Testis (tissue), 5 donors: ENCODE measurements at places on chromosomes 6 and 20.
A peak's percentile ranks its signal among the peaks of the same experiment; 100 is the strongest.

GRCh38 chr6:134903448-134903847, 46.5 kb downstream of the ALDH8A1 start:
- DNase-seq: no peak

- peak; percentile 35 for DNase-seq
Observed at GRCh38 chr6:133645966-133646740, 242.8 kb upstream of the TCF21 start.

DNA sequence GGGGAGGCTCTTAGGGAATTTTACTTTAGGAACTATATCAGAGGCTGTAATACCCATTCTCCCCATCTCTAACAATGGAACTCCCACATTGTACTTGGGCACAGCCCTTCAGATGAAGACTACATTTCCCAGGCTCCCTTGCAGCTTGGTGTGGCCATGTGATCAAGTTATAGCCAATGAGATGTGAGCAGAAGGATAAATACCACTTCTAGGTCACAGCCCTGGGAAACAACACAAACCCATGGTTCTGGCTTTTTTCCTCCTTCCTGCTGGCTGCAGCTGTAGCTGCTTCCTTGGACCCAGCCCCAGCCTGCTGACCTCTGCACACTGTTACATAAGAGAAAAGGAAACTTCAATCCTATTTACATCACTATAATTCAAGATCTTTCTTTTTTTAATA, 445.9 kb upstream of the JARID2 start:
- peak; percentile 81 for DNase-seq

DNA sequence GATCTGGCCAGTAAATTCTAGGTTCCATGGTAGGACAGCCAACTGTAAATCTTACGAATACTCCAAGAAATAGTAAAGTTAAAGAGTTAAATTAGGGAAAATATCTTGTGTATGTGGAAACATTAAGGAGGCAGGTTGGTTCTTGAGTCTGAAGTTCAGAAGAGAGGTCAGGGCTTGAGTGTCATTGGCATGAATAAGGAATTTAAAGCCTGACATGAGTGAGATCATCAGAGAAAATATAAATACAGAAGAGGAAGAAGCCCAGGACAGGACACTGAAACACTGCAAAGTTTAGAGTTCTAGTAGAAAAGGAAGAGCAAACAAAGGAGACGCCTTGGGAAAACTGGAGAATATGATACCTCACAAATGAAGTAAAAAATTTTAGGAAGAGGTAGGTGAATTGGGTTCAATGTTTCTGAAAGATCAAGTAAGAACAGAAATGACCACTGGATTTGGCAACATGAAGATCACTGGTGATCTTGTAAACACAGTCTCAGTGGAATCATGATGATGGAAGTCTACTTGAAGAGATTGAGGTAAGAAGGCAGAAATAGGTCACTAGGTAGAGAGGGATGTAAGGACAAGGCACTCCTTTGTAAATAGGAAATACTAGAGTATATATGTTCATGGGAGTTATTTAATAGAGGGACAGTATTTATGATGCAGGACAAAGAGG, 41.6 kb upstream of the SYNCRIP start:
- no peak for DNase-seq

DNA sequence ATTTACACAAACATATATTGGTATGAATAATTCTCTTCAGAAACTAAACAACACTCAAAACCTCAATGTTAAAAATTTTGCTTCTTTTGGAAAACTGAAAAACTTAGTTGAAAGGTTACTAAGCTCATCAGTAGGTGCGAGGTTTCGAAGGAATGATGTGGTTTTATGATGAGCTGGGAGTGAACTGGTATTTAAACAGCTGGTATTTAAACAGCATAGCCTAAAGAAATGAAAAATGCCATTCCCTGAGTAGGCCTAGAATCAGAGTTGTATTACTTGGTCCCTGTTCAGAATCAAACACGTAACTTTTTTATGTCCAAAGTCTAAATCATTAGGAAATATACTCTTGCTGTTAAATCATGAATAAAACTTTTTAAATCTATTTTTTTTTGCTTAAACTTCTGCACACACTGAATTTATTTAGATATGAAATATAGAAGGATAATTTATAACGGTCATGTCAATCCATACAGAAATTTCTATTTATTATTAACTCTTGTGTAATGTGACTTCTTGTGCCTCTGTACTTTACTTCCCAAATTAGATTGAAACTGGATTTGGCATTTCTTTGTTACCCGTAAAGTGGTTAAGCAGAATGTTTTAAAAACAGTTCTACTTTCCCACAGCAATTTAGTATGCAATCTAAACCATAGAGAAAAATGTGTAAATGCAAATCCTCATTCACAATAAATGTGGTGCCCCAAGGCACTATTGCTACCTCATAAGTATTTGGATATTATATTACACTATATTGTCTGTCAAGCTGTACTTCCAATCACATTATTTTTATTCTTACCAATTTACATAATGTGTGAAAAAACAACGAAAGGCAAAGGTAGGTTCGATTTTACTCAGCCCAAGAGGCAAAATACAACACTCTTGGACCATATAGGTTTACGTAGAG, 124.1 kb downstream of the HS3ST5 start:
- no peak for DNase-seq

- DNase-seq: no peak
Observed at GRCh38 chr6:89768324-89768723, 51.3 kb downstream of the MDN1 start.

GRCh38 chr6:41051873-41052272, 1.1 kb upstream of the APOBEC2 start:
- no peak for DNase-seq

- no peak for DNase-seq
Observed at GRCh38 chr6:163288066-163288465, 126.5 kb upstream of the QKI start.

GRCh38 chr6:64591676-64592036, 956.1 kb downstream of the PHF3 start:
- no peak for DNase-seq

DNA sequence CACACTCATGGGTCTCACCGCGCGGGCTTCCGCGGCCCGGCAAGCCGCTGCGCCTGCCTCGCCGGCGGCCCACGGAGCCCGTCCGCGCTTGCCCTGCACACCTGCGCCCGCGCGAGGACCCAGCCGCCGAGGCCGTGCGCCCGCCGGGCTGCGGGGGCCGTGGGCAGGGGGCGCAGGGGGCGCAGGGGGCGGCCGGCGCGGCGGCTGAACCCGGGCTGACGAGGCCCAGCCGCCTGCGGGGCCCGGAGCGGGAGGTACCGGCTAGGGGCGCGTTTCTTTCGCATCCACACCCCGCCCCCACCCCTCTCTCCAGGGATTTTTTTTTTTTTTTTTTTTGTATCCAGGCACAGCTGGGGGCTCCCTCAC, 43.8 kb upstream of the OSTM1 start:
- DNase-seq: no peak

DNA sequence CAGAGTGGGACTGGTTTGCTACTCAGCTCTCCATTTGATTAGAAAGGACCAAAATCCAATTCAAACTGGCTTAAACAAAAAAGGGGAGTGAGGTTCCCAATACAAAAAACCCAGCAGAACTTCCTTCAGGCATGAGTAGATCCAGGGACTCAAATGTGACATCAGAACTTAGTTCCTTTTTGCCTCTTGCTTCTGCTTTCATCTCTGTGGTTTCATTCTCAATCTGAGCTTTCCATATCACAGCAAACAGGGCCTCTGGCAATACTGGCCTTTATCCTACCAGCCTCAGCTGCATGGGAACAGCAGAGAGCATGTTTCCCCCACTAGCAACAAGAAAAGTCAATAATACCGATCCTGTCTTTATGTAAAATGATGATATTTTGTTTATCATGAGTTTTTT, 28.6 kb upstream of the PRELID3B start:
- no peak for DNase-seq

GRCh38 chr20:5822569-5822968, 72.4 kb downstream of the SHLD1 start:
- DNase-seq: no peak

DNA sequence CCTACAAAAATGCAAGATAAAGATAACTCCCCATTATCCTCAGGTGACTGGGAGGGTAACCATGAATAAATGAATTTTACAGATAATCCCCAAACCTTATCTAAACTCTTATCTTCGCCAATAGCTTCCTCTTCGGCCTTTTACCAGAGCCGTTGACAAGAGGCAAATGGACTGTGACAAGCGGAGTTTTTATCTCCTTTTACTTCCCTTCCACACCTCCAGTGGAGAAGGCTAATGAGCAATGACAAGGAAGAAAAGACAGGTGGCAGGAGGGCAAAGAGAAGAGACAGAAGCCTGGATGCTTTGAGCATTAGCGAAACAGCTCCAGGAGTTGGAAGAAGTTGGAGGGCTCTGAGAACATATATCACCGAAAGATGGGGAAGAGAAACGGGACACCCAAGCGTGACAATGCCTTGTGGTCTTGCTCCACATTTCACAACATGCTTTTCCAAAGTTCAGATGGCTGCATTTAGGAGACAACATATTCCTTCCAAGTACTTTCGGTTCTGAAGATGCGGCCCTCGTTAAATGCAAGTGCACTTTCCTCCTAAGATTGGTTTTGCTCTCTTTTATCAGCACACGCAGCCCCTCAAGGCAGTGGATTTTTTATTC, 69.2 kb downstream of the PRDM1 start:
- DNase-seq: no peak

DNA sequence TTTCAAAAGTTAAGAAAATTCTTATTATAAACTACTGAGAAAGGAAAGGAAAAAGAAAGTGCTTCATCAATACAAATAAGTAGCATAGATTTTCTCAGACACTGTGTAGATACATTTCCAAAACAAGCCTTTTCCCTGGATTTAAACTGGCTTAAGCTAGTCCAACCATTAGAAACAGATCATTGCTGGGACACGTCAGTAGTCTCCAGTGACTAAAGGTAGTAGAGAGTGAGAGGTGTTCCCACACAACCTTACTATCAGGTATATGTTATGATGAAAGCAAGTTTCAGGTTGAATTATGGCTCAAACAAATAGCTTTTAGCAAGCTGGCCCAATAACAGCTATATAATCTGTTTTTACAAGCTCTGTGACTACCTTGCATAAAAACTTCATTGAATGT, 47.3 kb upstream of the SLC2A12 start:
- no peak for DNase-seq

DNA sequence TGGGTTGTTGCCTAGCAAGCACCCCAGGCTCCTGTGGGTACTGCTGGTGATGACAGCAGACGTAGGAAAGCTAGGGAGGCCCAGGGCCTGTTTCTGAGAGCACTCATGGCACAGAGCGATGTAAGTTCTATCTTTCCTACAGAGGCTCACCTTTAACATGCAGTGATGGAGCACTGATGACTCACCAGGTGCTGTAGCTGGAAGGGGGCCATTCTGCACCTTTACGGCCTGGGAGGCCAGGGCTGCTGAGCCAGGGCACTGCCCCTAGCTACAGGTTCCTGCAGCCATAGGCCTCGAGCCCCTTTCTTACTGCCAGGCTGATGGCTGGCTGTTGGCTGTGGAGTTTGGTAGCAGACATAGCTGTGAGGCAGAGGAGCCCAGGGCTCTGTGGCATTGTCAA, 31.1 kb upstream of the GPR6 start:
- DNase-seq: no peak

DNA sequence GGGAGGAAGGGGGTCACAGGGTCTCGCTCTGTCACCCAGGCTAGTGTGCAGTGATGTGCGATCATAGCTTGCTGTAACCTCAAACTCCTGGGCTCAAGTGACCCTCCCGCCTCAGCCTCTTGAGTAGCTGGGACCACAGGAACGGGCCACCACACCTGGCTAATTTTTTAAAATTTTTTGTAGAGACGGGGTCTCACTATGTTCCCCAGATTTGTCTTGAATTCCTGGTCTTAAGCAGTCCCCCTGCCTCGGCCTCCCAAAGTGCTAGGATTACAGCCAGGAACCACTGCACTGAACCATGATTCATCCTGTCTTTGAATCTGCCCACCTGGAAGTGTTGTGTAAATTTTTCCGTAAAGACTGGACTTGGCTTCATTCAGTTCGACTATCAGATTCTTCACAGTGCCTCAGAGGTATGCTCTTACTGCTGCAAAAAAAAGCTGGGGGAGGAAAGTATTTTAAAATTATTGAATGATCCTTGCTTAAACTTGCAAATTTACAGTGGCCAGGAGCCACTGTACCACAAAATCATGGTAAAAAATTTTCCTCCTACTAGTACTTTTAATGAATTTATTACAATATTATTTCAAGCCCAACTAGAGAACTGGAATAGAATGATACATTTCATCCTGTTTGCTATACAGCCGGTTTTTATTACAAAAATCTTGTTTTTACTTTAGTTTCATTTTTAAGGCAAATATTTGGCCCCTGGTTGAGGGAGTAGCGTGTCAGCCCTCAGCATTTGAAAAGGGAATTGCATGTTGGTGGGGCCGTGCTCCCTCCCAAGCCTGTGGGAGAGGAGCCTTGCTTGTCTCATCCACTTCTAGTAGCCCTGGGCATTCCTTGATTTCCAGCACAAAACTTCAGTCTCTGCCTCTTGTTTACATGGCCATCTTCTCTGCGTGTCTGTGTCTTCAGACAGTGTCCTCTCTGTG, 202.5 kb upstream of the SGK1 start:
- DNase-seq: no peak

GRCh38 chr6:109979033-109979921, 1.2 kb downstream of the GPR6 start:
- no peak for DNase-seq

DNA sequence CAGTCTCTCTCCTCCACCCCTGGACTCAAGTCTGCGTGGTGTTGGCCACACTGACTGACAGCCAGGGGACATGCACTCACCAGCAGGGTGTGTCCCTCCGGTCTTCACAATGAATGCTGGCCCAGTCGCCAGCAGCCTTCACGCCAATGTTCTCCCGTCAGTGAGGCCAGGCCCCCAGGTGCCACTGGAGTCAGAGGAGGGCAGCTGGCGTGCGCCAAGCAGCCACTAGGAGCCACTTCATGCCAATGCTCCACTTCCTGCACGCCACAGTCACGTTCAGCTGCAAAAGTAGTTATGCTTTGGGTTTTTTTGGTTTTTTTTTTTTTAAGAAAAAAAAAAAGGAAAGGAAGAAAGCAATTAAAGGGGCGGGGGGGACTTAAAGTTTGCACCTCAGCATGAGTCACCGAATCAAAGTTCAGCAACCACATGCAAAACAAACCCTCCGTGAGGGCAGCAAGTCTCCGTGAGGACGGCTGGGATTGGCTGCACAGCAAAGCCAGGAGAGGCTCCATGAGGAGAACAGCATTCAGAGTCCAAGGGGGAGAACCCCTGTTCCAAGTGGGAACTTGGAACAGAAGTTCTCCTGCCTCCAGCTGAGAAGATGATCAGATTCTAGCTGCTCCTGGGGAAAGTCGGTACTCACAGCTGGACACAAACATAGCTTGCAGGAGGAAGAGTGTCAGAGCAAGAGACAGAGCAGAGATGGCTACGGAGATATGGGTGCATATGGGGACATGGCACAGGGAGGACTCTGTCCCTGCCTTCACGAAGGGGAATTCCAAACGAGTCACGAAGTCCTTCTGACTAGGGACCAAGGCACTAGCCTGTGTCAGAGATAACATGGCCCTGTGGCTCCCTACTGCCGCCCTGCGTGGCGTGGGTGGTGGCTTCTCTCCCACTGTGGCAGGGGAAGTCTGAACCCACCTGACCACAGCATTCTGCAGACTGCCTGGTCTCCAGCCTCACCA, at the start of gene ZC3H12D:
Gene ZC3H12D (minus strand): TSS at position 282 of the 968 bp plus-strand sequence. CDS start 10,471 bp downstream, outside the sequence.
- DNase-seq: peak; percentile 23

DNA sequence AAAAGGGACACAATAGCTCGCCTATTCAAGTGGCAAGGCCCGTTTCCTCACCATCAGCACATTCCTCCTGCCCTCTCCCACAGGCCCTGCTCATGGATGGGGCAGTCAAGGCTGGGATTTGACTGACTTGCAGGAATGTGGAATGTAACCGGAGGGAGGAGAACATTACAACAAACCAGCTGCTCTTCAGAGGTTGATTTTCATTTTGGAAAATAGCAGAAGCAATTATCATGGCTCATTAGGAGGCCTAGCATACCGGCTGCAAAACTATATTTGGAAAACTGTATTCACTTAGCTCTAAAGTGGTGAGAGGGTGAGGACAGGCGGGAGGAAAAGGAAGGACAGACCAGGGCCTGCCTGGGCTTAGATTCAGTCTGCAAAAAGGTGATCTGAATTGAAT, 283.7 kb downstream of the CD83 start:
- no peak for DNase-seq
